T-cell (primary cell): ENCODE measurements at places on chromosomes 3 and 15.

DNA sequence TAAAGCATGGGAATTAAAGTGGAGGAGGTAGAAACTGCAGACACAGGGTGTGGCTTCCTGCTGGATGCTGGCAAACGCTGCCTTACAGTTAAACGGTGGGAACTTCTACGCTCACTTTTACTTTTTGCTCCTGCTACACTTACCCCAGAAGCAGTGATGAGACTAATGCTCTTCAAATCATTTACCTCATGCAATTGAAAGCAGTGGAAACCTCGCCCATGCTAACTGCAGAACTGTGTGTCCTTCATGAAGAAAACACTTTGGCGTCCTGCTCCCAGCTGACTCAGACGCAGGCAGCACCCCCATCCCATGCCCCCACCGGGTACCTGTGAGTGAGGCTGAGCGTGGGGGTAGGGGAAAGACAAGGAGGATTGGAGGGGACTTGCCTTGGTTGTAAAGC, 31.8 kb downstream of the UPK1B start:
- DNase-seq = no peak

DNA sequence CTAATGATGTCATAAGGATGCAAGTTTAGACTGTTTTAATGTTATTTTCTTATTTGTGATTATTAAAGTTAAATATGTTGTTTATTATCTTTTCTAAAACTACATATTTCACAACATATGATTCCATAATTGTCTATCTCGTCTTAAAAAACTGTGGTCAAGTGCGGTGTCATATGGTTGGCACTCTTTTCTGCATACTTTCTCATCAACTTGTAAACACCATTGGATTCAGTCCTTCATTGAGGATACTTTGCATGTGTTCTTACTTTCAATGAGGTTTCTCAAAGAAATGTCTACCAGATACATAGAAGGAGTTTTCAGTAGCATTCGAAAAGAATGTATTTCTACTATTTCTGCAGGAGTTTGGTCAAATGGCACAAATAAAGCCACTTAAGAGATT, 22.0 kb upstream of the ALPK3 start:
- DNase-seq = no peak

DNA sequence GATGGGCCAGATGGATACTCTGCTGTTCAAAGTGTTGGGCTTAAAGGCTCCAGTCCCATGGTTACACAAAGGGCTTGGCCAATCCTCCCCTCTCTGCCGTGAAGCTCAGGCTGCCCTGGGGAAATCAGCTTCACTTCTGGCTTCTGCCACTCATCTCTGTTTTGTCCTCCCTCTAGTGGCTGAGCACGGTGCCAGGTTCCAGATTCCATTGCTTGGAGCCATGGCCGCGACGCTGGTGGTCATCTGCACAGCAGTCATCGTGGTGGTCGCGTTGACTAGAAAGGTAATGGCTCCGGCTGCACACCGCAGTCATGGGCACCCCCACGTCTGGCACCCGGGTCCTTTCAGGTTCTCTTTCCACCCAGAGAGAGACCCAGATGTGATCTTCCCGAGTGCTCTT, 5.6 kb downstream of the TIGIT start:
- peak; percentile 33 for DNase-seq

GRCh38 chr15:98800437-98801233, 152.3 kb downstream of the IGF1R start:
- DNase-seq = no peak

DNA sequence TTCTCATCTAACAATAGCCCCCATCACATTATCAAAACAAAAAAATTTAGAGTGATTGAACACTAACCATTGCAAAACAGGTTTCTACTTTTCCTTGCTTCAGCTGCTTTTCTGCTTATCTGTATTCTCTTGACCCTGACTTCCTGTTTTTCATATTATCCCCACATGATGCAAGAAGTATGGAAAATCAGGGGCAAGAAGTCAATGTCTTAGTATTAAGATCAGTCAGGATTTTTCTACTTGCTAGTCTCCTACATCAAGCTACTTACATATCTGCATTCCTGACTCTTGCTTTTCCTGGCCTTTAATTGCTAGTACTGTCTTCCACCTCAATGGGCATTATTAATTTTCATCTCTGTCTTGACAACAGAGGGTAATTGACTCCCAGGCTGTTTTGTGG, 300.2 kb downstream of the OTOL1 start:
- DNase-seq = no peak

- DNase-seq = no peak
Observed at GRCh38 chr3:114057011-114057347, 442 bp downstream of the QTRT2 start.

DNA sequence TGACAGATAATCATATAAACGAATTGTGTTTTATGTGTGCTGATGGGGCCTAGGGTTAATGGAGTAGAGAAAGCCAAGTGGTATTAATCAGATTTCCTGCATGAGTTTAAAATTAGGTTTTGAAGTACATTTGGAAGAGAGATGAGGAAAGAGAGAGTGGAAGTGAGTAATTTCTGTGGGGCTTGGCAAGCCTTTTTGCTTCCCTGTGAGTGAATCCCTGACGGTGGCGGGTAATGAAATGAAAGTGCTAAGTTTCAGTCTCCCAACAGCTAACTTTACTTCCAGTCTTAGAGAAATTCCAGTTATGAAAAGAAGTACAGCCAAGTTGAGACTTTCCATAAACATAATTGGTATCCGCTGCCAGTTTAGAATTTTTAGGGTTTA, 139.4 kb downstream of the BBX start:
- no peak for DNase-seq

- DNase-seq = no peak
Observed at GRCh38 chr3:196504556-196504955, 988 bp upstream of the RNF168 start.

DNA sequence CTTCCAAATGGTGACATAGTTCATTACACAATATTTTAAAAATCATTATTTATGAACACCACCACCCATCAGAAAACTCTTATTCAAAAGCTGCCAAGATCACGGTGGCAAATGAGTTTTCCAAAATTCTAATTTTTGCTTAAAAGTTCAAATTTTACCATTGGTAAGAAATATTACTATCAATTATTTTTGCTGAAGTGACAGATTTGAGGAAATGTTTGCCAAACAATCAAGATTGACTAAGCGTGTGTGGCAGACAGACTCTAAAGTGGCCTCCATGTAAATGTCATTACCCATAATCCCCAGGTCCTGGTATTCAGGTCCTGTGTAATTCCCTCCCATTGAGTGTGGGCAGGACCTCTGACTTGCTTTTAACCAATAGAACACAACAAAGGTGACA, 35.0 kb downstream of the ZNF280D start:
- no peak for DNase-seq

GRCh38 chr3:136954980-136955780, 2.6 kb upstream of the IL20RB start:
- no peak for DNase-seq

- no peak for DNase-seq
Observed at GRCh38 chr15:101310508-101310907, 15.5 kb upstream of the SNRPA1 start.

DNA sequence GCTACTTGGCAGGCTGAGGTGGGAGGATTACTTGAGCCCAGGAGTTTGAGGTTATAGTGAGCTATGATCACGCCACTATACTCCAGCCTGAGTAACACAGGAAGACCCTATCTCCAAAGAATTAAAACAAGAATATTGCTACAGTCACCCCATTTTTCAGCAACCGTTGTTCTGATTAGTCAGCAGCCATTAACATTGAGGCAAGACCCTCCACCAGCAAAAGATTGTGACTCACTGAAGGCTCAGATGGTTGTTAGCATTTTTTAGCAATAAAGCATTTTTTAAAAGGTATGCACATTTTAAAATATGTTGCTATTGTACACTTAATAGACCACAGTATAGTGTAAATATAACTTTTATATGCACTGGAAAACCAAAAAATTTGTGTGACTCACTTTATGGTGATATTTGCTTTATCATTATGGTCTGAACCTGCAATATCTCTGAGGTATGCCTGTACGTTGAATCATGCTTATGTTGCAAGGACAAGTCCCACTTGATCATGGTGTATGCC, 492.6 kb downstream of the SQOR start:
- no peak for DNase-seq

DNA sequence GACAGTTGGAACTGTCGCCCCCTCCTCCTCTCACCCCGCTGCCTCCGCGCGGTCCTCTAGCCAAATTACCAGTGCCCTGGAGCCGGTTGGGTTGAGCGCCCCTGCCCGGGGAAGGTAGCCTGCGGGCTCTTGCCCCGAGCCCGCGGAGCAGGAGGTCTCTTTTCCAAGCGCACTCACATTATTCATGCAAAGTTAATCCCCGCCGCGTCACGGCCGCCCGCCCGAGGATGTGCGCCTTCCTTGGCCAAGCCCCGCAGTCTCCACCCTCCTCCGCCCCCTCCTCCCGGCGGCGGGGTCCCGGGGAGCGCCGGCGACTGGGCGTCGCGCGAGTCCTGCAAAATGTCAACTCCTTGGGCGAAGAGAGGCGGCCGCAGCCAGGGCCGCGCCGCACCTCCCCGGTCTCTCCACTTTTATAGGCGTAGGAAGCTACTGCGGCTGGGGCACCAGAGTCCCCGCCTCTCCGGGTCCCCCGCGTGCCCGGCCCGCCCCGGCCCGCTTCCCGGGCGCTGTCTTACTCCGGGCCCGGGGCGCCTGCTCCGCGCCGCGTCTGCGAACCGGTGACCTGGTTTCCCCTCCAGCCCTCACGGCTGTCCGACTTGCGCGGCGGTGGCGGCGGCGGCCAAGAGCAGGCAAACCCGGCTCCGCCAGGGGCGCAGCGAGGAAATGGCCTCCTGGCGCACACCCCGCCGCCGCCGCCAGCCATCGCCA, at the start of gene THRB:
TSS of gene THRB (minus strand) at position 233 of the 708 bp plus-strand sequence.
- DNase-seq = no peak

- no peak for DNase-seq
Observed at GRCh38 chr3:194382892-194383223, 13.3 kb upstream of the LRRC15 start.

- no peak for DNase-seq
Observed at GRCh38 chr3:137796993-137797392, 32.9 kb downstream of the SOX14 start.

DNA sequence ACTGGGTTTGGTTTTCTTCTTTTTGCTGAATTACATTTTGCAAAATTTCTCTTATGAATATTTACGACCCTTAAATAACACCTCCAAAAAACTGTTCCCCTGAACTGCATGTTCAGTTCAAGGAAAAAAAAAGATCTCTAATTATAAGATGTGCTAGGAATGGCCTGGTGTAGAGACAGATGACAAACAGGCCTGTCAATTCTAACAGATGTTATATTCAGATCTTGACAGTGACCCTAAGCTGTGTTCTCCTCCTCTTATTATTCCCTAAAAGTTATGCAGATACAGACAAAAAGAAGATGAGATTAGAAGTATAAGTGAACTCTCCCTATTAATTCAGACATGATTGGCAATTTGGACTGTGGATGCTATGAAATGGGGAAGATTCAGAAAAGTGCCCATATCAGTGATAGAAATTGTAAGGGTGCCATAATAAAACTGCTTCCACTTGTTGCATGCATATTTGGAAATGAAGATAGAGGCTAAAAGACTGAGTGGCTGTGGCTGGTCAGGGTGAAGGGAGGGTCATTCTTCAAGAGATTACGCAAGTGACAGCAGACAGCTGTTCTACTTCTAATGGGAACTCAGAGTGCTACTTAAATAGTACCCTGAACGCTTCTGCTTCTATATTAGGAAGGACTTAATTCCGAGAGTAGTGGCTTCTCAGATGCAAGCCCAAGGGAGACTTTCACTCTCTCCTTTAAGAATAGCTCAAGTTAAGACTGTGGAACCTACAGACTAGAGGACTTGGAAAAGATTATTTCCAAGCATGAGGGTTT, 75.5 kb downstream of the ADAMTS9 start:
- DNase-seq = no peak

- DNase-seq = no peak
Observed at GRCh38 chr15:101029971-101030661, 111.0 kb downstream of the LRRK1 start.

- DNase-seq = no peak
Observed at GRCh38 chr3:164306042-164306441, 772.3 kb downstream of the SI start.

DNA sequence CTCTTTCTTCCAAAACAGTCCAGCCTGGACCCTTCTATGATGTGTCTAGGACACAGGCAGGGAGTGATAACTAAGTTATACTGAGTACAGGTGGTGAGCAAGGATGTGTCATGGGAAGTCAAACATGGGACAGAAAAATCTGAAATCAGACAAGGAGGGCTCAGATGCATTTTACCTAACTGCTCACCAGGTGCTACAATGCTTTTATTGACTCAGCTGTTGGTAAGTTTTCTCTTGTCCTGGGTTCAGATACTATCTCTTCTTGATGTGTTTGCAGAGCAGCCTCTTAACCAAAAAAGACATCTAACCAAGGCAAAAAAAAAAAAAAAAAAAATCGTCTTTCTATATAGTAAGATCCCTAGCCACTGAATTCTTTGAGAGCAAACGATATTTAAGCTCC, 378.6 kb downstream of the VPS13C start:
- no peak for DNase-seq

- DNase-seq = no peak
Observed at GRCh38 chr3:141104151-141104821, 53.1 kb downstream of the SPSB4 start.

GRCh38 chr3:142500211-142500610, 52.4 kb upstream of the XRN1 start:
- DNase-seq = no peak

DNA sequence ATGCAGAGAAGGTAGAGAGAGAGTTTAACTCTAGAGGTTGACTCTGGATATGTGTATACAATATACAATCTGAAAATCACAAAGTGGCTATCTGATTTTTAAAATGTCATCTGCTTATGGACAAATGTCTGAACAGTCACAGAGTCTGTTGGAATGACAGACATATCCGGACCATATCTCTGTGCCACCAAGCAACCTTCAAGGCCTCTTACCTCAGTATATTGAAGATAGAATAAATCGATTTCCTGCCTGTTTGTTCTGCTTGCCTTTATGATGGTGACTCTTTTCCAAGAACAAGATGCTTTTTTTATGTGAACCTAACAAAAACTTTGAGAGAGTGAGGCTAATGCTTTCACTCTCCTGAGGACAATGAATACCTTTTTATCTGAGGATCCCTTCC, 151.1 kb downstream of the RBPMS2 start:
- DNase-seq = no peak

- no peak for DNase-seq
Observed at GRCh38 chr3:188530226-188530625, 376.3 kb downstream of the LPP start.

DNA sequence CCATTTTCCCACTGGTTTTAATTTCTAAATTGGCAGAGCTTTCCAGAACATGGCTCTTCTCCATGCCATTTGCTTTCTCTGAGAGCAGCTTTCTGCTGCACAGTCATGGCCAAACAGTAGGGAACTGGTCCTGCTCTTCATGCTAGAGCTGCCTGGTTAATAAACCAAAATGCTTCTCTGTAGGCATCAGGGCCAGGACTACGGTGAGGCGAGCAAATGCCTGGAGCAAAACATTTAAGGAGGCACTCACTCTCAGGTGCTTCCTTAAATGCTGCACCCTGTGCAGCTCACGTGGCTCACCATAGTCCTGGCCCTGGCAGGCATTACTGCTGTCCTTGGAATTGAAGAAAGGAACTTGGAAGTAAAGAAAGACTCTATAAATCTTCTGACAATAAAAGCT, 48.5 kb upstream of the PPP2R3A start:
- DNase-seq = no peak
